ENCODE measurements at places on chromosomes 4 and X.

DNA sequence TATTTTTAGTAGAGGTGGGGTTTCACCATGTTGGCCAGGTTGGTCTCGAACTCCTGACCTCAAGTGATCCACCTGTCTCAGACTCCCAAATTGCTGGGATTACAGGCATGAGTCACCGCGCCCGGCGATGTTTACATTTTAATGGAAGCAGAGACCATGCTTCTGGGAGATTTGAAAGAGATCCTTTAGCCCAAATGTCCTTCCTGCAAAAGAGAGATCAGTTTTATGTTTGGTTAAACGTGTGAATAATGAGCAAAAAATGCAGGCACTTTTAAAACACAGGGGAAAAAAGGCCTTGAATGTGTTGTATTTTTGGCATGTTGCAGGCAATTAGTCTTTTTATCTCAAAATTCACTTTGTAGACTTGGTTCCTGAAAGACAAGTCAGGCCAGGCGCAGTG, 95.8 kb upstream of the ELOVL6 start:
- no peak for DNase-seq

DNA sequence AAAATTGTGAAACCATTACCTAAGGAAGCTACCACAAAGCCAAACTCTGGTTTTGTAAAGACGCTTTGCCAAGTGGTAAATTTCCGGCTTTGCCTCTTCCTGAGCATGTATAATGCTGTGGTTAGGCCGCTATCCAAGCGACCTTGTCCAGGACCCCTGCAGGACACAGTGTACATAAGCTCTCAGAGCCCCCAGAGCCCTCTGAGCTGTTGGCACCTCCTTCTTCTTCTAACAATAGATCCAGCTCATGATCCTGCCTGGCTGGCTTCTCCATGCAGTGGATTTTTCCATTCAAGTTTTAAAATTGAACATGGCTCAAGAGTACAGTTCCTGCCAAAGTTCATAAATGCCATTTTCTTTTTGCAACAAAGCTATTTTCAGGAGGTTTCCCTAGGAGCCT, 326.7 kb downstream of the MAPK10 start:
- peak; percentile 72 for DNase-seq

DNA sequence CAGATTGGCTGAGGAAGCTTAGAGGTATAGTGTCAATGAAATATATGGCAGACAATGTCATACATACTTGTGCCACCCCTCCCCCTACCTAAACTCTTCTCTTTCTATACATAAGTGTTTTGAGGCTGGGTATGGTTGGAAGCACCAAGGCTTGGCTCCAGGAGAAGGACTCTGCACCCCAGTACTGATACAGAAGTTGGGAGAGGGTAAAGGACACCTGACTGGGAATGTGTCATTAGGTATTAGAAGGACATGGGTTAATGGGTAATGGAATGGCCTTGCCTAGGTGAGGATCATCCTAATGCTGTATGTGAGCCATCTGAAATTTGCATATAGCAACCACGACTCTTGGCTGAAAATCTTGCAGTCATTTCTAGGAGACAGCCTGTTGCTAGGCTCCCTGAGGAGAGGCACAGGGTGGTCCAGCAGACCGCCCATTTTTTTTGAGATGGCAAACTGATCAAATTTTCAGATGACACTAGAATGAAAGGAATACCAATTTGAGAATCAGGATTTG, 26.8 kb upstream of the AP1S2 start:
- no peak for DNase-seq

DNA sequence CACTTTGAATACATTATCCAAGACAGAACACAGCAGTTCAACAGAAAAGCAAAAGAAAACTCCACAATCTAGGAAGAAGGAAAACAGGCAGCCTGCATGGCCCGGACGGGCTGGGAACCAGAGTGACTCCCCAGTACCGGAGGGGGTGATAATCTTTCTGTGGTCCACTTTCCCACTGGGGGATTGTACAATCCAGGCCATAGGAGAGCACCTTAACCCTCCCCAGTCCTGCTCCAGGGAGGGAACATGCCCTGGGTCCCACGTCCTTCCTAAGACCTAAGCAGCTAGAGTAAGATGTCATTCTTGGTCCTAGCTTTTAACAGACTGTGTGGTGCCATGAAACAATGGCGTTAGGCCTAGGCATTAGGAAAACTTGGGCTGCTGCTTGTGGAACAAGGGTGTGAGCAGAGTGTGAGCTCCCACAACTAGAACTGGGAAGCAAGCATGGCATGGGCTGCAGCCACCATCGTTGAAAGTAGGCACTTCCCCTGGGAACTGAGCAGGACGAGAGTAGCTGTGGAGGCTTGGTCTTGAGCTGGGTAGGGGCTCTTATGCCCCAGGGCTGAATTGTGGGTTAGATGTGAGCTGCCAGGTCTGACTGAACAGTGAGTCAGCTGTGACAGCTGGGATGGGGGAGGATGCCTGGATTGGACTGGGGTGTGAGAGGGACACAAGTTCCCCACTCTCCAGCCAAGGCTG, 42.4 kb downstream of the NAT8L start:
- no peak for DNase-seq

Measured in Right ventricle myocardium inferior (tissue), 1 donor.